ENCODE measurements at places on chromosomes 13 and 19.

DNA sequence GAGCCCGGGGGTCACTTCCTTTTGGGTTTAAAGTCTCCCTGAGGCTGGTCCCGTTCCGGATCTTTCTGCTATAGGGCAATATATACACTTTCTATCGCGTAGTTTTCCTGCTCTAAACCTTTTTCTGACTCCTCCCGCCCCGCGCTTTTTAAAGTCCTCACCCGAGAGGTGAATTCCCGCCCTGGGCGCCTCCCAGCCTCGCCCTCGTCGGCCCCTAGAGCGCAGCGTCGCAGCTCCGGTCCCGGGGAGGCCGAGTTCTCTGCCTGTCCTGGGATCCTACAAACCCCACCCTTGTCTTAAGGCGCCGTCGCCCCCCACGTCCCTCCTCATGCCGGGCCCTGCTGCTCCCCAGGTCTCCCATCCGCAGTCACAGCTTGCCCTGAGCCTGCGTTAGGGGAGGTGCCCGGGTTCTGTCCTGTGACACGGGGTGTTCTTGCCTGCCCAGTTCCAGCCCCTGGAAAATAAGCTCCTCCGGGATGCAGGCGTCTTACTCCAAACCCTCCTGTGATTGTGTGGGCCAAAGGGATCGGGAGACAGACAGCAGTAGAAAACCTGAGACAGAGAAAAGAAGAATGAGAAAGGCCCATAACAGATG, 491 bp downstream of the ZNF525 start:
- no peak for DNase-seq

GRCh38 chr19:38717855-38718254, 26.4 kb downstream of the CAPN12 start:
- no peak for DNase-seq

DNA sequence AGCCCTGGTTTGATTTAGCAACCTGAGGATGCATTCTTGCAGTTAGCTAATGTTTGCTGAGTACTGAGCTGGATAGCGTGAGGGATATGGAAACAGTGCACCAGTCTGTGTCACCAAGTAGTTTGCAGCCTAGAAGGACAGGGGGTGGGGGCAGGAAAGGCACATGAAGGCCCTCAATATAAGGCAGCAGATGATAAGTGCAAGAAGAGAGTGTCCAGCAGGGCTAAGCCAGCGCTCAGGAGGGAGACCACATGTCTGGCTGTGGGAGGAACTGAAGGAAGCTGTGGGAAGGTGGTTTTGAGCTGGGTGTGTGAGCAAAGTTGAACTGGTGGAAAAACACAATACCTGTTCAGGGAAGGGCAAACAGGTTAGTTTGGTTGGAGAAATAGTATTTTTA, 1.7 kb downstream of the CXCL17 start:
- no peak for DNase-seq

DNA sequence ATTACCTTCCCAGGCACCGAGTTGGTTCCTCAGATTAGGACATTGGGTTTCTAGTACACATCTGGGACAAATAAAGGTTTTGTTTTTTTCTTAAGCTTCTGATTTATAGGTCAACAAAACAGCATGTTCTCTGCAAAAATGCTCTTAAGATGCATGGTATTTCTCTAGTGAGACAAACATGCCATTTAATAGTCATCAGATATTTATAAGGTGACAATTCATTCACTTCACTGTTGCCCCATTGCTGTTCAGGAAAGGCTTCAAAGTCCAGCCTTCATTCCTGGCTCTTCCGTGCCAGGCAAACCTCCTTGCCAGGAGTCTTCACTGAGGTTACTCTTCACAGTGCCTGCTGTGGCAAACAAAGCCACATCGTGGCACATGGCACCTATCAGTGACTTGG, 156.3 kb upstream of the FNDC3A start:
- no peak for DNase-seq

- no peak for DNase-seq
Measured at GRCh38 chr19:57786906-57787305, 17.4 kb downstream of the ZNF586 start.

DNA sequence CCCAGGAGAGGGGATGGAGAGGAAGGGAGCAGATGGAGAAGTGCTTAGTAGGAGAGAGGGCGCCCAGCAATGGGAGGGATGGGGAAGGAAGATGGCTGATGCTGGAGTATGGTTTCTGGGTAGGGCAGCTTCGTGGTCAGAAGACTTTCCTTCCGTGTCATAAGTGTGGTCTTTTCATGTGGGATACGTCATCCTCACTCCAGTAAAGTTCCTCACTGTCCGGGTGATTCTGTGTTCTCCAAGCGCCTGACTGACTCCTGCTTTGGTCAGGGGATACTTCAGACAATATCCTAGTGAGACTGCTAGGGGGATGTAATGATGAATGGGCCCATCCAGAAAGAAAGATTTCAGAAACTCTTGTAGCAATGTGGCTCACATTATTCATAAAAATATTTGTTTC, 3.9 kb upstream of the OR10H3 start:
- no peak for DNase-seq

DNA sequence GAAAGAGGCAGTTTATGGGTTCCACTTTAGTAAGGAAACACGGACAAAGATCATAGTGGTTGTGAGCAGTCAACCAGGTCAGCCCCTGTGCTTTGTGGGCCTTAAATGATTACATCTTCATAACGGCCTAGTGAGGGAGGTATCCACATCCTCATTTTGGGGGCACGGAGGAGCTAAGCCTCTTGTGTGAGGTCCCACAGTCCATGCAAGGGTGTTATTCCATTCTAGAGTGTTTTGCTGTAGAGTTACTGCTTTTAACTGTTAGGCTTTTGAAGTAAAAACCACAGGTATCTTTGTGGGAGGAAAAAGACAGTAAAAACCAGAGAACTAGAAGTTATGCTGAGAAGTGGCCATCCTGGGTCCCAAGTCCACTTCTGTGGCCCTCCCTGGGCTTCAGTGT, 4.0 kb downstream of the NOP53 start:
- no peak for DNase-seq

GRCh38 chr19:6516018-6516658, 14.0 kb upstream of the TUBB4A start:
- DNase-seq: peak; percentile 71

GRCh38 chr13:74201530-74201929, 67.3 kb upstream of the KLF12 start:
- no peak for DNase-seq

GRCh38 chr13:24124789-24125476, 35.6 kb upstream of the SPATA13 start:
- DNase-seq: no peak

GRCh38 chr13:114059946-114060860, 72.2 kb downstream of the RASA3 start:
- no peak for DNase-seq

GRCh38 chr19:4370418-4371041, 27.2 kb downstream of the MPND start:
- DNase-seq: no peak

- no peak for DNase-seq
Measured at GRCh38 chr19:42313096-42313839, at the start of gene TMEM145. Gene TMEM145, plus strand, starts transcription at chr19:42313309. Its CDS starts 68 bp downstream, at chr19:42313377.

DNA sequence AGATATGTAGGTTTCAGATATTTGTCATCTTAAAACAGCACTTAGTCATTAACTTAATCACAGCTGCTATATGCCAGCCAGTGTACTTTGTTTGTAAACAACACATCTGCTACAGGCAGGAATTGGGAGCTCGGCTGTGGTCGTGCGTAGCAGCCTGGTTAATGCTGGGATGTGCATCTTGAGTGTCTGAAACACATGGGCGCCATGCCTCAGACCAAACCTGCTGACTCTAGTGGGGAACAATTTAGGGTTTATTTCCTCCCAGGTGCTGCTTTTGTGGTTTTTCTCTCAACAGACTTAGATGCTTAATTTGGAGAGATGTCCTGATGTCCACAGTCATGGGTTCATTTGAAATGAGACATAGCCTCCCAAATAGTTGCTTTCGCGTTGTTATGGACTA, 238.5 kb upstream of the TMTC4 start:
- DNase-seq: no peak

GRCh38 chr13:50831512-50831911, 12.0 kb downstream of the DLEU7 start:
- no peak for DNase-seq

GRCh38 chr13:98888222-98888889, 89.5 kb downstream of the DOCK9 start:
- DNase-seq: no peak

DNA sequence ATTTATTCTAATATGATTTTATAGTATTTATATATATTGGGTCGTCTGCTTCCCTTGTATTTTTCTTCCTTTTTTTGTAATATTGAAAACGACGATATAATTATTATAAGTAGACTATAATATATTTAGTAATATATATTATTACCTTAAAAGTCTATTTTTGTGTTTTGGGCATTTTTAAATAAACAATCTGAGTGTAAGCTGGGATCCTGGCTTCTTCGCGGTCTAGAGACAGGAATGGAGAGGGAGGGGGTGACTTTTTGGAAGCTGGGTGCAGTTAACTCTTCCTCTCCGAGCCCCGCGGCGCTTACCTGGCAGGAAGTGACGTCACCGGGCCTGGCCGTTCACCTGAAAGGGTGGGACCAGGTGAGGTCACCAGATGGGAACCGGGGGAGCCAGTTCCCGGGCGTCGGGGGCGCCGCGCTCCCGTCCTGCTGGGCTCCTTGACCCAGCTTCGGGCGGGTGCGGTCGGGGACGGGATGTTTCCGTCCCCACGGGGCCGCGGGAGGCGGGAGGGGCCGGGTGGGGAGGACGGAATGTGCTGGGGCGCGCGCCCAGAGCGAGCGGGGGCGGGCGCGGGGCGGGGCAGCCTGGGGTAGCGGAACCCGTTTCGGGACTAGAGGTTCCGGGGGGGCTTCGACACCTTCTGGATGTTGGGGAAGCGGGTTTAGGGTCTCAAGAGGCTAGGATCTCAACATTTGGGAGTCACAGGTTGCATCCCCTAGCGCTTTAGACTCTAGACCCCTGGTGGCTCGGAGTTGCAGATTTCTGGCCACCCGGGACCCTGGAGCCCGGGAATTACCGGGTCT, 2.8 kb downstream of the ZFP36 start:
- DNase-seq: no peak

DNA sequence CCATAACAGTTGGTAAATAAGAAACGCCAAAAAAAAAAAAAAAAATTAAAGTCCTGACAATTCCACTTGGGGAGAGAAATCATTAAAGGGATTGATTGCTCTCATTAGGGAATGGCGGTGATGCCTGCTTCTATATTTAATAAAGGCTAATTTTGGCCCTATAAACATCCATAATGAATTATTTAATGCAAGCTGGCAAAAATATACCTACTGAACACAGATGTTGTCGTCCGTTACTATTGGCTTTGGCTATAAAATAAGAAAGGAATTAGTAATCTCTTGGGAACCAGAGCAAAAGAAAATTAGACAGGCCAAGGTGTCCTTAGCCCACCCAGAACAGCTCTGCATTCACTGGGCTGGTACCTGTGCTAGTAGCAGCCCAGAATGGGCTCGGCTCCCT, 717.3 kb downstream of the DIAPH3 start:
- no peak for DNase-seq

DNA sequence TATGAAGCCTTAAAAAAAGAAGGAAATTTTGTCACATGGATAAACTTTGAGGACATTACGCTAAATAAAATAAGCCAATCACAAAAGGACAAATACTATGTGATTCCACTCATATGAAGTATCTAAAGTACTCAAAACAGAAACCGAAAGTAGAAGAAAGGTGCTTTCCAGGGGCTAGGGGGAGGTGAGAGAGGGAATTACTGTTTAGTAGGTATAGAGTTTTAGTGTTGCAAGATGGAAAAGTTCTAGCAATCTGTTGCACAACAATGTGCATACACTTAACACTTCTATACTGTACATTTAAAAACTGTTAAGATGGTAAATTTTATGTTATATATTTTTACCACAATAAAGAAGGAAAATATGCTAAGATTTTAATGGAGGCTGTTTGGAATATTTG, 83.0 kb downstream of the POLR1D start:
- no peak for DNase-seq

DNA sequence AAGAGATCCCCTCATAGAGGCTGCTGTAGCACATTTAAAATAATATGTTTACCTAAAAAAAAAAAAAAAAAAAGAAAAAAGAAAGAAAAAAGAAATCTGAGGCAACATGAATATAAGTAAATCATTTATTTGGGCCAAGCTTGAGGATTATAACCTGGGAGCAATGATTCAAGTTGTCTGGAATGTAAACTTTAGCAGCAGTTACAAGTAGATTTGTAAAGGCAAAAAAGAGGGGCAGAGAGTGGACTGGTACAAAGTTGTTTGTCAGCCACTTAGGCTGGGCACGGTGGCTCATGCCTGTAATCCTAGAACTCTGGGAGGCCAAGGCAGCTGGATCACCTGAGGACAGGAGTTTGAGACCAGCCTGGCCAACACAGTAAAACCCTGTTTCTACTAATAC, 11.3 kb downstream of the ZNF43 start:
- no peak for DNase-seq

DNA sequence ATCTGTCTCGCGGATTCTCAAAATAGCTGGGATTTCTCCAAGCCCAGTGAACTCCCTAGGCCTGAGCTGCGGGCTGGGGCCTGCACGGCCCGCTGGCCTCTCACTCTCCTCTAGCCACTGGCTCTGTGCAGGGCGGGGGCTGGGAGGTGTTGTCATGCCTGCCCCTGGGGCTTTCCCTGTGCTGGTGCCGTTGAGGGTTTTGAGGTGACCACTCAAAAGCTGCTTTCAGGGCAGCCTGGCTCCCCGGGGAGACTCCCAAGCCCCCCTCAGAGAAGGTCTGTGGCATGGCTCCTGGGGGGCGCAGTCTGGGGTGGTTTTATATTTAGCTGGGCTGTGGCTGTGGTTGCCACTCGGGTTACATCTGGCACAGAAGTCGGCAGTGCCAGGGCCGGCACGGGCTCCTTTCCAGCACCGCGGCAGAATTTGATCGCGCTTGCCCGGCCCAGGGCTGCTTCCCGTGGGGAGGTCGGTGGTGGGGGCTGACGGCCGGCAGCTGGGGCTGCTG, 10.0 kb downstream of the NDUFB7 start:
- DNase-seq: no peak

- DNase-seq: no peak
Measured at GRCh38 chr13:51562011-51562671, 22.1 kb upstream of the WDFY2 start.

DNA sequence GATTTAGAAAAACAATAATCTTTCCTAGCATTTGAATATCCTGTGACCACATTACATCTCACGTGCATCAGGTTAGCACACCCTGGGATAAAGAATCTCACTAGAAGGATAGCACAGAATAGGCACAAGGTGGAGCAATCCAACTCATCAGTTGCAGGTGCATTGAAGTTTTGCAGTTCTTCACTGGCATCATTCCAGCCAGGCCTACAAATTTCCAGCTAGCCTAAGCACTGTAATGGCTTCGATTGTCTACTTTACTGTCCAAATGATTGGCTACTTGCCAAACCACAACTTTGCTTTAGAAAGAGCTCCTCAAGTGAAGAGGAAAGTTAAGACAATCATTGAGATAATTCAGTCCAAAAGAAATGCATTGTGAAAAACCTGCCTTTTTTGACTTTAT, 89.5 kb downstream of the SPRY2 start:
- no peak for DNase-seq

DNA sequence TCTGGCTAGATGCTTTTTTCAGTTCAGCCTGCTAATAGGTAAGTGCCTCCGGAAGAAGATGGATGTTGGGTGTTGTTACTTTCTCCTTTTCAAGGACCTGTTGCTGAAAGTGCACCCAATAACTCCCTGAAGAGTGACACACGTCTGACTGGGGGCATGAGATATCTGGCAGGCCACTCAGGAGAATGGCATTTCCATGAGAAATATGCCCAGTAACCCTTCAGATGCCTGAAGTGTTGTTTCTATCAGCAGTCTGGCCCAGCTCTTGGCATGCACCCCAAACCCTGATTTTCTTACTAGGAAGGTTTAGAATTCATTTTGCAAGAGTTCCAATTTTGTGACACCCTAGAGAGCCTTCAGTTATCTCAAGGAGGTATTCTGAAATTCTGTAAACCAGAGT, 71.5 kb downstream of the ARHGAP35 start:
- DNase-seq: no peak

GRCh38 chr19:49593233-49594113, 2.5 kb downstream of the PRR12 start:
- peak; percentile 58 for DNase-seq
